ENCODE measurements at places on chromosomes 2 and 18.
A peak's percentile ranks its signal among the peaks of the same experiment; 100 is the strongest.

DNA sequence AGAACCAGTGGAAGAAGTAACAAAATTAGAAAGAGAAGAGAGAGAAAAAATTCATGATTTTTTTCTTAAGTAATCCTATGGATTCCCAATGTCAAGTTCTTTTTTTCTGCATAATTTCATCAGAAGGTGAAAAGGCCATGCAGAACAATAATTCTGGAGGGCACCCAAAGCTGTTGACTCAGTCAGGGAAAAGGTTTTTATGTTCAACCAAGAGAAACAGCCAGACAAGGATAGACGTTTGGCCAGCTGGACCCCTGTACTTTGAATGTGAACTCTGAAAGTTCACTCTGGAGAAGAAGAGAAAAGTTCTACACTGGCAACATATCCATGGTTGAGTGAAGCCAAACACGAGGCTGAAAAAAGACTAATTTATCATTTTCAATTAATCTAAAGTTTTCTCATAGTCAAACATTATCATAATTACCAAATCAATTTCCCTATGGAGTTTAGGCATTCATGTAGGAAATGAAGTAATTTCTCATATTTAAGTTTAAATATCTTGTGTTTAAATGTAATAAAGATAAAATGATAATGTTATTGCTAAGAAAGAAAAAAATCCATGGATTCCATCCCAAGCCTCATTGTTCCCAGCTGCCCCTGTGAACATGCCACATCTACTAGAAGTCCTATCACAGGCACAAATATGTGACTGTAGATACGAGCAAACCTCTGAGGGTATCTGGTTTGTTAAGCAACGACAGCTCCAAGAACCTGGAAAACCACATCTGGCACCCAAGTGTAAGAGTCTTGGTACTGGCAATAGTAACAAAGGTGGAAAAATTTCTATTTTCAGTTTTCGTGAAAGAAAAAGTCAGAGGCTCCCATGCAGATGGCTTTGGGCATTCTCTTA is 742.7 kb upstream of the ACVR2A start:
- H3K36me3 ChIP-seq = peaks cover 2% of the 10 kb centered on the region
- H3K27ac ChIP-seq = no peak overlapping the region
- H3K27me3 ChIP-seq = no peaks in the 10 kb centered on the region
- H3K4me3 ChIP-seq = no peak overlapping the region

- H3K4me1 ChIP-seq = no peaks in the 10 kb centered on the region
- no peaks in the 10 kb centered on the region for H3K36me3 ChIP-seq
- no peak overlapping the region for H3K27ac ChIP-seq
- no peak for DNase-seq
- no peak overlapping the region for H3K4me3 ChIP-seq
These were observed 284.7 kb downstream of the IRS1 start for GRCh38 chr2:226514895-226515294.

DNA sequence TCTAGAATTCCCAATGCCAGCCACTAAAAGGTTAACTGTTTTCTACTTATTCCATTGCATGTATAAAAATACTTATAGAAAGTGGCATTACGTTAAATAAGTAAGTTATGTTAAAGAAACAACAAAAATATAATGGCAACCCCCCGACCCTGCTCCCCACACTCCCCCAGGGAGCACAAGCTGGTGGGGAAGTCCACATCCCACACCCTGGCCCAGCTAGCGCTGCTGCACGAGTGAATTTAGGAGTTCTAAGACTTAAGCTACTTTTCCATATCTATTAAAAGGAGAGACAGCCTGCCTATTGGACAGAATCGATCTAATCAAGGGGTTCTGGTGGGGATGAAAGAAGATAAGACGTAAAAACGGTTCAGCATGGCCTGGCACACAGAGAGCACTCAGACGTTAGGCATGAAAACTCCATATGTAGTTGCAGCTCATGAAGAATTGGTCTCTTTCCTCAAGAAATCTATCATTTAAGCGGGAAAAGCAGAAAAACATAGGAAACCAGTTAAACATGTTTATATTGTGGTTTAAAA is 16.6 kb downstream of the HJURP start:
- no peak overlapping the region for H3K27ac ChIP-seq
- no peaks in the 10 kb centered on the region for H3K27me3 ChIP-seq

DNA sequence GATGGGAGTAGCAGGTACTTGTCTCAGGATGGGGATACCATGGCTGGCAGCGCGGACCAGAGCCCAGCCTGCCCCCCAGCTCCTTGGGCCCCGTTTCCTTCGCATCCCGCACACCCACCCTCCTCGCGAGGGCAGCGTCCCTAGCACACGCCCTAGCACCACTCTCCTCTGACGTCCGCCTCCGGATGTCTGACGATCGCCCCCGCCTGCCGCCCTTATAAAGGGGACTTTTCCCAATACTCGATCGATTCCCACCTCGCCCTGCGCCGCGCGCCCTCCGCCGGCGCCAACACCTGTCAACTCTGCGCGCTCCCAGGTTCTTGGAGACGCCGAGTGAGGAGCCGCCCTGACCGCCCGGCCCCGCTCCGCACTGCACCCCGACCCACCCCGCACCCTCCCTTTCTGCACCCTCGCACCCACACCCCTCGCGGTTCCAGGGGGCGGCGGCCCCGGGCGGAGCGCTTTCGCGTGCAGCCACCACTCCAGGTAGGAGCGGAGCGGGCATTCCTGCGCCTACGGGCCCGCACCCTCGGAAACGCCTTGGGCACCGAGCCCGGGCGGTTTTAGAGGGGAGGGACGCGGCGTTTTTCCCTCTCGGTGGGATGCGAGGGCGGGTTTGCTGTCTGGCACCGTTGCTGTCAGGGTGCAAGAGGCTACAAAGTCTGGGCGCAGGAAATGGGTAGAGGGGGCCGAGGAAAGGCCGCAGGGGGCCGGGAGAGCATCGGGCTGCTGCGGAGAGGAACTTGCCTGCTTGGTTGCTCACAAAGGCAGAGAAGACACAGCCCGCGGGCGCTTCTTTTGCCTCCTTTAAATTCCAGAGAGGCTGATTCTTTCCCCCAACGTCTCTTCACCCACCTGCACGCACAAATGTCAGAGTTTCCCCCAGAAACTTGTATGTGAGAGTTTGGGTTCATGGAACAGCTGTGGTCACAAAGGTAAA is at the start of gene SLC5A7:
Gene SLC5A7, plus strand, starts transcription at position 247 of the 940 bp plus-strand sequence. CDS start 1,632 bp downstream, outside the sequence.
- H3K36me3 ChIP-seq = no peaks in the 10 kb centered on the region
- DNase-seq = no peak
- H3K27ac ChIP-seq = no peak within 1 kb of the TSS
- no peak within 1 kb of the TSS for H3K4me3 ChIP-seq
- H3K4me1 ChIP-seq = no peaks in the 10 kb centered on the region
- H3K27me3 ChIP-seq = peaks cover 11% of the 10 kb centered on the region

DNA sequence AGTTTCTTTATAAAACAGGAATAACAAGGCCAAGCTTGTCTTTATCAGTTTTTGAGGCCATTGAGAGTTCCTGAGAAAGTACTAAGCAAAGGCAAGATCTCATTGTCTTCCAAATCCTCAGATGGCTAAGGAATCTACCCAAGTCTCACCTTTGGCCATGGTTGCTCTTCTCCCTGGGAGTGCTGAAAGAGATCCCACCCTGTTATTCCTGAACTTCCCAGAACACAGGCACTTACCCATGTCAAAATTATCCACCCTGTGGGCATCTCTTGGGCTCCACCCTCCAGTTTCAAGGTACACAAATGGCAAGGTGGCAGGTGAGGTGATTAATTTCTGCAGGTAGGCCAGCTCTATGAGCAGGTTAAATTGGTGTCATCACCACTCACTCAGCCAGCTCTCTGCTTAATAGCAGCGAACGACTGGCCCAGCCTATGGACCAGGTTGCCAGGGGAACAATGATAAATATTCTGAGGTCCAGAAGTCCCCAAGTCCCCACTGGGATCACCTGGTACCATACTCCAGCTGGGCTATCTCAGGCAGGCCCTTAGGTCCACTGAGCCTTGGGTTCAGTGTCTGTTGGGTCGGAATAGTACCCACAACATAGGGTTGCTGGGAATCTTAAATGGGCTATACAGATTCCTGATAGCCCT is 2.3 kb upstream of the SPRED2 start:
- peak overlapping the region; percentile 49 for H3K4me3 ChIP-seq
- no peak for DNase-seq
- H3K27ac ChIP-seq = no peak overlapping the region
- peaks cover 3% of the 10 kb centered on the region for H3K36me3 ChIP-seq

DNA sequence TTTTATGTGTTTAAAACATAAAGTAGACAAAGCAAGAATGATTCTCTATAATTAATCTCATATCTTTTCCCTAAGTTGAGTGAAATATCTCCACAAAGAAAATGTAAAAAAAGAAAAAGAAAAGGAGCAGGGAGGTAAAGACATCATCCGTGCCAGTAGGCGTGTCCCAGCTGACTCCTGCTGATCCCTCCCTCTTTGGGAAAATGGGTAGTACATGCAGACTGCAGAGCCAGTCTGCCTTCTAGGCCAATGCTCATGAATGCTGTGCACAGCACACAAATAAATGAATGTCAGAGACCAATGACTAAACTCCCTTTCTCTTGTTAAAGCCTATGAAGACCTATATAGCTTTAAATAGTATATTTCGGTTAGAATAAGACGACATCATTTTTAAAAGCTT is 64.7 kb downstream of the RAPH1 start:
- no peaks in the 10 kb centered on the region for H3K27me3 ChIP-seq
- H3K4me3 ChIP-seq = no peak overlapping the region
- H3K4me1 ChIP-seq = no peaks in the 10 kb centered on the region

- no peak overlapping the region for H3K27ac ChIP-seq
- no peak overlapping the region for H3K4me3 ChIP-seq
- H3K27me3 ChIP-seq = no peaks in the 10 kb centered on the region
These were observed 186.8 kb downstream of the RPRM start for GRCh38 chr2:153291718-153292117.

GRCh38 chr2:240819126-240819857 is 727 bp downstream of the KIF1A start:
- H3K36me3 ChIP-seq = no peaks in the 10 kb centered on the region
- H3K27me3 ChIP-seq = peaks cover 48% of the 10 kb centered on the region
- H3K27ac ChIP-seq = no peak overlapping the region
- H3K4me3 ChIP-seq = no peak overlapping the region
- peaks cover 8% of the 10 kb centered on the region for H3K4me1 ChIP-seq

- DNase-seq = no peak
- H3K4me3 ChIP-seq = no peak overlapping the region
- peaks cover 13% of the 10 kb centered on the region for H3K36me3 ChIP-seq
- H3K4me1 ChIP-seq = peaks cover 12% of the 10 kb centered on the region
- H3K27me3 ChIP-seq = no peaks in the 10 kb centered on the region
These were observed 239.6 kb downstream of the BABAM2 start for GRCh38 chr2:28129955-28130695.

GRCh38 chr18:80112624-80113248 is 3.7 kb downstream of the ADNP2 start:
- H3K4me3 ChIP-seq = no peak overlapping the region
- H3K4me1 ChIP-seq = peaks cover 34% of the 10 kb centered on the region
- no peak for DNase-seq
- no peak overlapping the region for H3K27ac ChIP-seq

GRCh38 chr2:206232287-206233035 is 42.0 kb upstream of the ZDBF2 start:
- no peak for DNase-seq
- peaks cover 3% of the 10 kb centered on the region for H3K4me1 ChIP-seq

DNA sequence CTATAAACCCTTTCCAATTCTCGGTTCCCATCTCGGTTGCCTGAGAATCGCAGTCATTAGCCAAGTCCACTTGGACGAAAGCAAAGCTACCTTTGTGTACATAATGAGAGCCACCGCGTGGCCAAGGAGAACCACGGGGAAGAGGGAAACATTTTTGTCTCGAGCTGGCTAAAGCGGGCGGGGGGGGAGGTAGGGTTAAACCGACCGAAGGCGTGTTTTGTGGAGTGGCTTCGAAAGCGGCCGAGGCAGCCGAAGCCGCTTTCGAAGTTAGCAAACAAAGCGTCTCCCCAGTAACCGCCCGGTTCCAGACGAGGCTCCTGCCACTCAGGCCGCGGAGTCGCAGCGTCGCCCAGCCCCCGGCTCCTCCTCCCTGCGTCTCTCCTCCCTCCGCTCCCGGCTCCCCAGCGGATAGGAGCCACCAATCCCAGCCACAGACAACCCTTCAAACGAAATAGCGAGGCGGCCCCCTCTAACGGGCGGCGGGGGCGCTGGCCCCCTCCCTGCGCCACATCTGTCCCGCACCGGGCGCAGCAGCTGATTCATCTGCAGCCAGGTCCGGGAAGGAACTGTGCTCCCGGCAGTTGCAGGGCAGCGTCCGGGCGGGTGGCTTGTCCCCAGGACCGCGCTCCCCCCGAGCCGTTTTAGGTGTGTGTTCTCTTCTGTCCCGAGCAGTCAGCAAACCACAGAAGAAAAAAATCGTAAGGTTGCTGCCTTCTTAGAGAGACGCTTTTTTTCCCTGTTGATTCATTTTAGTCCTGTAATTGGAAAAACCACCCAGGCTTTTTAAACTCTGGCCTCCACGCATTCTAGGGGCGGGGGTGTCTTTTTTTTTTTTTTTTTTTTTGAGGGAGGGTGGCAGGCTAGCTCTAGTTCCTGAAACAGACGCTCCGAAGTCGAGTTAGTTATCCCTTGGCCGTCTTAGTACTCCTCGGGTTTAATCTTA is 1.8 kb upstream of the TGIF1 start:
- H3K4me3 ChIP-seq = peak overlapping the region; percentile 92
- peak overlapping the region; percentile 99 for H3K27ac ChIP-seq
- H3K27me3 ChIP-seq = no peaks in the 10 kb centered on the region
- H3K36me3 ChIP-seq = peaks cover 10% of the 10 kb centered on the region

GRCh38 chr2:16638946-16639345 is 26.7 kb downstream of the CYRIA start:
- H3K4me1 ChIP-seq = peaks cover 9% of the 10 kb centered on the region
- no peak overlapping the region for H3K4me3 ChIP-seq
- no peak for DNase-seq
- H3K27ac ChIP-seq = no peak overlapping the region
- H3K27me3 ChIP-seq = peaks cover 3% of the 10 kb centered on the region

- H3K4me3 ChIP-seq = no peak overlapping the region
- DNase-seq = no peak
- peaks cover 13% of the 10 kb centered on the region for H3K27me3 ChIP-seq
- no peak overlapping the region for H3K27ac ChIP-seq
- H3K4me1 ChIP-seq = no peaks in the 10 kb centered on the region
- H3K36me3 ChIP-seq = peaks cover 3% of the 10 kb centered on the region
These were observed 15.7 kb downstream of the FAM228A start for GRCh38 chr2:24190503-24190902.

- no peaks in the 10 kb centered on the region for H3K36me3 ChIP-seq
- H3K27ac ChIP-seq = no peak overlapping the region
- H3K4me3 ChIP-seq = no peak overlapping the region
- H3K27me3 ChIP-seq = no peaks in the 10 kb centered on the region
- DNase-seq = no peak
These were observed 249.4 kb downstream of the GRB14 start for GRCh38 chr2:164371916-164372315.

GRCh38 chr2:25341011-25341727 is 556 bp downstream of the DNMT3A start:
- no peak for DNase-seq
- H3K4me3 ChIP-seq = no peak overlapping the region
- no peaks in the 10 kb centered on the region for H3K27me3 ChIP-seq
- H3K27ac ChIP-seq = no peak overlapping the region
- peaks cover 28% of the 10 kb centered on the region for H3K4me1 ChIP-seq

- H3K27ac ChIP-seq = no peak overlapping the region
- no peaks in the 10 kb centered on the region for H3K27me3 ChIP-seq
- H3K36me3 ChIP-seq = no peaks in the 10 kb centered on the region
- H3K4me3 ChIP-seq = no peak overlapping the region
These were observed 262.2 kb upstream of the ZNF521 start for GRCh38 chr18:25614168-25614567.

- no peaks in the 10 kb centered on the region for H3K4me1 ChIP-seq
- H3K27ac ChIP-seq = no peak overlapping the region
- H3K4me3 ChIP-seq = no peak overlapping the region
- peaks cover 20% of the 10 kb centered on the region for H3K27me3 ChIP-seq
These were observed 37.8 kb upstream of the CCDC150 start for GRCh38 chr2:196601430-196602306.

- H3K4me1 ChIP-seq = no peaks in the 10 kb centered on the region
- no peak overlapping the region for H3K4me3 ChIP-seq
- no peaks in the 10 kb centered on the region for H3K36me3 ChIP-seq
- peaks cover 7% of the 10 kb centered on the region for H3K27me3 ChIP-seq
These were observed 86.9 kb upstream of the COPS8 start for GRCh38 chr2:236998758-236999157.

Data from activated CD4-positive, alpha-beta memory T cell treated with anti-CD3 and anti-CD28 coated beads, Interleukin-2, amount 10 ng/mL, durations not matched to agents 7 days and 5 days (primary cell).